AG04450 (cell line): ENCODE measurements at places on chromosomes 5 and 9. TPM values are rescaled to one million over a fixed set of nuclear protein-coding genes. Genes with fewer than 3 reads are reported as not detected.

- no peak for DNase-seq
These were observed 131.1 kb upstream of the ZNF462 start for GRCh38 chr9:106731910-106732309.

DNA sequence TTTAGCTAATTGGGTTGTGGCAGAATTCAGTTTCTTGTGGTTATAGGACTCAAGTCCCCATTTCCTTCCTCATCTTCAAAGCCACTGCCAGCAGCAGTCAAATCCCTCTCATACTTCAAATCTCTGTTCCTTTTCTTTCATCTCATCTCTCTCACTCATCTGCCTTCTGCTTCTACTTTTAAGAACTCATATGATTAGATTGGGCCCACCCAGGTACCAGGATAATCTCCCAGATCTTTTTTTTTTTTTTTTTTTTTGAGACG is 8.0 kb upstream of the REEP5 start:
- no peak for DNase-seq

DNA sequence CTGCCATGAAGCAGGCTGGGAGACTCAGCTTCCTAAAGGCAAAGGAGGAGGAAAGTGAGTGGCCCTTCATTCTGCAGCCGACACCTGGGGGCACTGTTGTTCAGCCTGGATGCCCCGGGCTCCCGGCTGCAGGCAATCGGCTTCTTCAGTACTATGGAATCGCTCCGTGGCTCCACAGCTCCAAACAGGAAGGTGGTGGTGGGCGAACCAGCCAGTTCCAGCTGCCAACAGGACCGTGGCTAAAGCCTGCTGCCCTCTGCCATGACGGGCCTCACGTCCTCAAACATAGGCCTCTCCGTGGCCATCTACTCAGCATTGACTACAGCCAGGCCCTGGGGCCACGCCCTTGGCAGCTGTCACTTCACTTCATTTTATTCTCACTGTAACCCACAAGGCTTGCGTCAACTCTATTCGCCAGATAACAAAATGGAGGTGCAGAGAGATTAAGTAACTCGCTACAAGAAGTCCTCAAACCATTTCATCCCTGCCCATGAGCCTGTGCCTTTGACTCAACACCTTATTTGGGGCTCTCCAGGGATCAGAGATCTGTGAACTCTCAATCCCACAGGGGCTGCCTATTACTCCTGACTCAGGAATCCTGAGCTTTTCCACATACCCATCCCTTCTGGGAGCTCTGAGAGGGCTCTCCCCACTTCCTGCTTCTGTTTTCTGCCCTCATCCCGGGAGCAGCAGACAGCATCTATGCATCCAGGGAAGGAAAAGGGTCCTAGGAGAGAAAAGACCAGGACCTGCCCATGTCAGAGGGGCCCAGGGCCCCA is 38.0 kb downstream of the PAX5 start:
- DNase-seq = peak; percentile 15

- no peak for DNase-seq
These were observed 227.4 kb downstream of the FSTL4 start for GRCh38 chr5:133384903-133385302.

The ADRB2 gene
- polyA plus RNA-seq = 0.63 and 0.65 TPM in 2 replicates
